ENCODE measurements at places on chromosomes 7 and 10.

DNA sequence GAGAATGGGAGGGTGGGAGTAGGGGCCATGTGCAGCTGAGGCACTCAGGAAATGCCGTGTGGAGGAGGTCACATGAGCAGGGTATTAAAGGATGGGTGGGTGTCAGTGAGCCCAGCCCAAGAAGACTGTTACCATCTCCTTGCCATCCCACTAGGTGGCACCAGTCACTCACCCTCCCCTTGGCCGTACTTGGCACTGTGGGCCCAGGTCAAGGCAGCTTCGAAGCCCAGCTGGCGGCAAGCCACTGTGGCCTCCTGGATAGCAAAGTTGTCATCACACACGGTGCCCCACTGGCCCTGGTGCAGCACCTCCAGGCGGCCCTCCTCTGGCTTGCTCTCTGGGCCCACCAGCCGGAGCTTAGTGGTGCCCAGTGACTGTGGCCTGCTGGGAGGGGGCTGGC is 5.4 kb downstream of the LOXL4 start:
- no peak for DNase-seq

DNA sequence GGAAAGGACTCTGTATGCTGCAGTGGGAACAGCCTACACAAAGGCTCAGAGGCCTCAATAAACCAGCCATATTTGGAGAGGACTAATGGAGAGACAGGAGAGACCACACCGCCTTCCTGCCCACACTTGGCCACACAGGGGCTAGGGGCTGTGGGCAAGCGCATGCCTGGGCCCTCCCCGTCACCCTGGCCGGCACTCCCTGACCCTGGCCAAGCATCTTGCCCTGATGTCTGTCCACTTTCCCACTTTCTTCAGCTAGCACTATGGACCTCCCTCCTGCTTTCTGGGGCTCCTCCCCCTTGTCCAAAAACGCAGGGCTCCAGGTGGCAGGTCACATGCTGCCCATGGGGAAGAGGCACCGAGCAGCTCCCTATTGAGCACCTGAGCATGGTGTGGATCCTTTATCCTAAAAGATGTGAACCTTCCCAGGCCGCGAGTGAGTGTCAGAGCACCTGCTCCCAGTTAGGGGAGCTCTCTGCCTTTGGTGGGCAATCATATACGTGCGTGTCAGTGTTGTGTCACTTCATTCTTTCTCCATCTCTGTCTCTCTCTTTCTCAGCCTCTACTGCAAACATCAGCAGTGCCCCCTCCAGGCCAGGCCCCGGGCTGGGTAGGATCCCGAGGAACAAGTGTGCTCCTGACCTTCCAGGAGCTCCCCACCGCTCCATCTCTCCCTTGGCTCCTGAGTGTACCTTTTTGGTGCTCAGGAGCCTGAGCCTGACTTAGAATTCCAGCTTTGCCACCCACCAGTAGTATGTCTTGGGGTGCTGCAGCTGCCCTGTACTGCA is 74.0 kb downstream of the ZMIZ1 start:
- DNase-seq: no peak

GRCh38 chr10:70169011-70169410 is 1.3 kb downstream of the SAR1A start:
- DNase-seq: no peak

DNA sequence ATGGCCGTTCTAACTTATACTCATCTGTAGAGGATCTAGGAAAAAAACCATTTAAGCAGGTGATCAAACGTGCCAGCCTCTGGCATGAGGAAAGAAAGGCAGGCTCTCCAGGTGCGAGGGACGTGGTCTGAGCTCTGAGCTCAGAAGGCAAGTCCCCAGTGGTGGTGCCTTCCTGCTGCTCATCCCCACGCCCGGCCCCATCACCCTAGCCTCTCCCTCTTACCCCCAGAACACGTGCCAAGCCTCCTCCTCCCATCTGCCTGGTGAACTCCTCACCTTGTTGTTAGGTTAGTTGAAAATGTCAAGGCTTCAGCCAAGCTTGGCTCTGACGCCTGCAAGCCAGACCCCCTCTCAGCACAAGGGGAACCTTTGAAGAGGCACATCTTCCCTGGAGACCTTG is 571.2 kb upstream of the MKI67 start:
- no peak for DNase-seq

Data from activated naive CD4-positive, alpha-beta T cell (primary cell).